Activated CD4-positive, alpha-beta T cell treated with anti-CD3 and anti-CD28 coated beads, Interleukin-2, Interleukin-4, amounts not matched to agents 100 ng/mL and 50 ng/mL, durations not matched to agents 16 hours and 8 hours (primary cell): ENCODE measurements at places on chromosomes 4 and X.

GRCh38 chrX:20011608-20012007 lies 20.7 kb upstream of the BCLAF3 start:
- DNase-seq = no peak

GRCh38 chr4:115275615-115276014 lies 162.2 kb upstream of the NDST4 start:
- DNase-seq = no peak

- DNase-seq = no peak
These were observed 86.8 kb upstream of the FAM241A start for GRCh38 chr4:112058433-112058832.

- no peak for DNase-seq
These were observed 33.7 kb upstream of the PTPN13 start for GRCh38 chr4:86560447-86560846.

GRCh38 chr4:82481506-82481840 lies 51.1 kb downstream of the ENOPH1 start:
- no peak for DNase-seq

GRCh38 chr4:186651624-186652023 lies 72.0 kb downstream of the FAT1 start:
- DNase-seq = no peak

GRCh38 chrX:78321809-78322208 lies 5.6 kb downstream of the CYSLTR1 start:
- DNase-seq = peak; percentile 36

- DNase-seq = no peak
These were observed 90.0 kb downstream of the KLHL13 start for GRCh38 chrX:118026631-118027030.

GRCh38 chr4:153075836-153076518 lies 128.3 kb upstream of the TRIM2 start:
- DNase-seq = no peak

DNA sequence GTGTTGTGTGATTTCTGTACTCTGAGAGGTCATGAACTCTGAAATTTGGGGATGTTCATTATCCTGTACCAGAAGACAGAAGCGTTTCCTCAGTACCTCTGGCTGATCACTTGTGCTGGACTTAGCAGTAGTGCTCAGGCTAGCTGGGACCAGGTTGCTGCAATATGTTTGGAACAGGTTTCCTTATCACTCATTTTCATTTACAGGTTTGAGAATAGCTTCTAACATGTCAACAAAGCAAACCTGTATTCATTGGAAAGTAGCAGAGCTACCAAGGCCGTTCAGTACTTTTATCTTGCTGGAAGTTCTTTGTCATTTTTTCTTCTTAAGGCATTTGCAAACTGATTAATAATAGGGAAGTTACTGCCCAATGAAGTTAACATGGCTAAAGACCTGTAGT lies 242.9 kb upstream of the ANKRD50 start:
- DNase-seq = no peak

DNA sequence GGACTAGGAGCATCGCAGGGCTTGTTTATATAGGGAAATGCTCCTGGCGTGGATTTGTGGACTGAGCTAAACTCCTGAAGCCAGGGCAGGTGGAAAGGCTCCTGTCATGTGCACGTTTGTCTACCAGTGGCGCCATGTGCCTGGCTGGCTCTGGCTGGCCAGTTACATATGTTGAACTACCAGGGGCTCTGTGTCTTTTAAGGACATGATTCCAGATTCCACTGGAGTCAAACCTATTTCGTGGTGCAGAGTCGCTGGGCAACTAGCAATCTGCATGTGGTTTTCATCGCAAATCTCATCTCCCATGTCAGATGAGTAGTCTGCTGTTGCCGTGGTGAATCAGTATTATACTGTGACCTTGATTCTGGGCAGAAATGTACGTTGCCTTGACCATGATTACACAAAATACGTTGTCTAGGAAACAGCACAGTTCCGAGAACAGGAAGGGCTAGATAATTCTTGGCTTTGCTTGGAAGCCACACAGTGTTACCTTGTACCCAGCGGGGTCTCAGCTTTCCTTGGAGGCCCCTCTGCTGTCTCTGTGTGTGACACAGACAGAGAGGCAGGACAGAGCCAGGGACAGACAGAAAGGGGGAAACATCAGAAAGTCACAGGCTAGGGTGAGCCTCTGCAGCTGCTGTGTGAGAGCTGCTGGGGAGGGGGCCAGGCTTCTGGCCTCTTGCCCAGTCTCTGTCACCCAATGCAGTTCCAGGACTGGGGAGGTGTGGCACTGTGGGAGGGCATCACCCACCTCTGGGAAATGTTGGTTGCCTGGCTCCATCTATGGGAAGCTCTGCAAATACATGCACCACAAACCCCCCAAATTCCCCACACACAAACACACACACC lies 19.2 kb downstream of the PNMA6E start:
- peak; percentile 15 for DNase-seq

DNA sequence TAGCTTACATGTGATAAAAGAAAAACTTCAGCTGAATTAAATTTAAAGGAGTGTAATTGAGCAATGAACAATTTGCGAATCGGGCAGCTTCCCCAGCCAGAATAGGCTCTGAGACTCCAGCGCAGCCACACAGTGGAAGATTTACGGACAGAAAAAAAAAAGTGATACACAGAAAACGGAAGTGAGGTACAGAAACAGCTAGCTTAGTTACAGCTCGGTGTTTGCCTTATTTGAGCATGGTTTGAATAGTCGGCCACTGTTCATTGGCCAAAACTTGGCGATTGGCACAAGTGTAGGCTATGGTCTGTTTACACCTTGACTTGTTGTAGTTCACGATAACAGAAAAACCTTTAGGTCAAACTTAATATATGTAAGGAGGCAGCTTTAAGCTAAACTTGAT lies 16.7 kb upstream of the SUPT20HL1 start:
- DNase-seq = peak; percentile 4

DNA sequence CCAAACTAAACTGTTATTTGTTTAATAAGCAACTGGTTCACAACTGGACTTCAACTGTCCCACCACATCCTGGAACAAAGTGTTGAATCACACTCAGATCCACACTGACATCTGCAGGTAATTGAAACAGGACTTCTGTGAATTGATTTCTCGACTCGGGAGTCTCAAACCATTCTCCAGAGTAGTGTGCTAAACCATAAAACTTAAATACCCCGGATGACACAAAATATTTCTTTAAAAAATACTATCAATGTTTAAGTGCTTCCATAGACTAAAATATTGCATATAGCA lies 95.4 kb upstream of the PLAC1 start:
- no peak for DNase-seq

- DNase-seq = no peak
These were observed 164.4 kb upstream of the PSAPL1 start for GRCh38 chr4:7598939-7599790.
